Renal cortical epithelial cell (primary cell): ENCODE measurements at places on chromosomes 1 and 21. TPM values are rescaled to one million over a fixed set of nuclear protein-coding genes. Genes with fewer than 3 reads are reported as not detected.

GRCh38 chr1:145690587-145691558 lies 16.3 kb downstream of the PDZK1 start:
- DNase-seq = peak; percentile 88

DNA sequence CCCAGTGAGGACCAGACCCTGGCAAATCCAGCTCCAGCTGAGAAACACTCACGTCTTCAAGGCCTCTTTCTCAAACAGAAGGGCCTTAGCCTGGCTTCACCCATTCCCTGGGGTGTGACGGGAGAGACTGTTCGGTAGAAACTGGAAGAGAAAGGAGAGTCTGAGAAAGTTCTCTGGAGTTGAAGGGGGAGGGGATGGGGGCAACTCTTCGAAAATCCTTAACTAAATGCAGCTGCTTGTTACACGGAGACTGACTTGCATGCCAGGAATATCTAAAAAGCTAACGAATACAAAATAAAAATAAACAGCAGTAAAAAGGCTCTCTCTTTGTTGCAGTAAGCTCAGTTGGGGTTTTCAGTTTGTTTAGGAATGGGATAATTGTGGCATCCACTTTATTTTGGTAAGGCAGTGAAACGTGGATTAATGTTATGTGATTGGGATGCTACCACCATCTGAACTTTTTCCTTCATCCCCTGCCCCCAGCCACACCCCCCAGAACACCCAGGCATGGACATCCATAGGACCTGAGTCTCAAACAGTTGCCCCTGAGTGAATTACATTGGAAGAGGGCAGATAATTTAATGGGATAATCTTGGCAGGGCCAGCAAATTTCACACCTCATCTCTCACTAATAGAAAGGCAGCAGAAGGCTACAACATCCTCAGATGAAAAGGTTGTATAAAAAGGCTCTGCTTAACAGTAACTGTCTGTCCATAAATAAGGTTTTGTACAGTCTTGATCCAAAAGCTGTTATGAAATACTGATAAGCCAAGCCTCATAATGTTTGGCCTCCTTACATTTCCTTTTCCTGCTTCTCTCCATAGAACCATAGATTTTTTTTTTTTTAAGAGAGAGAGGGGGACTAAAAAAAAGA lies 5.8 kb downstream of the ROR1 start:
- no peak for DNase-seq

TMEM61 gene
- total RNA-seq = 0.35 TPM in 1 of 2 replicates, not detected in the other

DNA sequence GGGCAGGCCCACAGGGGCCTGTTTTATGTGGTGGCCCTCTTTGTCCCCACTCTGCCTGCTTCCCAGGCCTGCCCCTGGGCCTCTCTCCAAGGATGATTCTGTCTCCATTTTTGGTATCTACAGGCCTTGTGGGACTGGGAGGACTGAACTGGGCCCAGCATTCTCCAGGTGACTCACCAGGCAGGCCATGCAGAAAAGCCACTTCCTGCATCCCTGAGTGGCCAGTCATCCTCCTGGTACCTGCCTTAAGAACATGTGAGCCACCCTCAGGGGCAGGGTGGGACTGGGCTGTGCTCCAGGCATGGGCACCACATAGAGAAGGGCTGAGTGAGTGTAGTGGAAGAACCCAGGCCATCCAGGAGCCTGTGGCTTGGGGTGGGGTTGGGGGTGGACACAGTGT lies 20.0 kb upstream of the BCAR3 start:
- DNase-seq = peak; percentile 100

DNA sequence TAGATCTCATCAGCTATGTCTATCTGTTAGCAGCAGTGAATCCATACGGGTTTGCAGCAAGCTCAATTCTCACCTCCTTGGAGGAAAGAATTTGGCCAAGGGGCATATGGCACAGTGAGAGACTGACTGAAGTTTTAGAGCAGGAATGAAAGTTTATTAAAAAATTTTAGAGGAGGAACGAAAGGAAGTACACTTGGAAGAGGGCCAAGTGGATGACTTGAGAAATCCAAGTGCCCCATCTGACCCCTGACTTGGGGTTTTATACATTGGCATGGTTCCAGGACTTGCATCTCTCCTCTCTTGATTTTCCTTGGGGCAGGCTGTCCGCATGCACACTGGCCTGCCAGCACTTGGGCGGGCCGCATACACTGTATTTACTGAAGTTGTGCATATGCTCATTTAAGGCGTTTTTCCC lies 9.2 kb upstream of the OSBPL9 start:
- no peak for DNase-seq

OR2T2 gene
- not detected in 2 replicates for total RNA-seq

DNA sequence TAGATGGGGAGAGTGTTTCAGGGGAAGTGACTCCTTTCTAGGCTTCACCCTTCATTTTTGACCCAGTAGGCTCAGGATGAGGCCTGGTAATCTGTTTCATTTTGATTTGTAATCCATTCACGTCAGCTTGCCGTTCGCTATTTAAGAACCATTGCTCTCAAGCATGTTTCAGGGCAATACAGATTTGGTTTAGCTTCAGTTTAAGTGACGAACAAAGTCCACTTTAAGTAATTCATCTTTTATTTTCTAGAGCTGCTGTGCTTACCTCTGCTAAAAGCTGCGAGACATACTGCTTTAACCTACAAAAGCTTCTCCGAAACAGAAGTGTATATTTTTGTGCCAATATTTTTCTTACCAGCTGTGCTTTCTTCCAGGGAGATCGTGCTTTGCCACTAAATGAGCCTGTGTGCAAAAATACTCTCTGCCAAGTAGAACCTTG lies 8.9 kb upstream of the FMO3 start:
- no peak for DNase-seq

DNA sequence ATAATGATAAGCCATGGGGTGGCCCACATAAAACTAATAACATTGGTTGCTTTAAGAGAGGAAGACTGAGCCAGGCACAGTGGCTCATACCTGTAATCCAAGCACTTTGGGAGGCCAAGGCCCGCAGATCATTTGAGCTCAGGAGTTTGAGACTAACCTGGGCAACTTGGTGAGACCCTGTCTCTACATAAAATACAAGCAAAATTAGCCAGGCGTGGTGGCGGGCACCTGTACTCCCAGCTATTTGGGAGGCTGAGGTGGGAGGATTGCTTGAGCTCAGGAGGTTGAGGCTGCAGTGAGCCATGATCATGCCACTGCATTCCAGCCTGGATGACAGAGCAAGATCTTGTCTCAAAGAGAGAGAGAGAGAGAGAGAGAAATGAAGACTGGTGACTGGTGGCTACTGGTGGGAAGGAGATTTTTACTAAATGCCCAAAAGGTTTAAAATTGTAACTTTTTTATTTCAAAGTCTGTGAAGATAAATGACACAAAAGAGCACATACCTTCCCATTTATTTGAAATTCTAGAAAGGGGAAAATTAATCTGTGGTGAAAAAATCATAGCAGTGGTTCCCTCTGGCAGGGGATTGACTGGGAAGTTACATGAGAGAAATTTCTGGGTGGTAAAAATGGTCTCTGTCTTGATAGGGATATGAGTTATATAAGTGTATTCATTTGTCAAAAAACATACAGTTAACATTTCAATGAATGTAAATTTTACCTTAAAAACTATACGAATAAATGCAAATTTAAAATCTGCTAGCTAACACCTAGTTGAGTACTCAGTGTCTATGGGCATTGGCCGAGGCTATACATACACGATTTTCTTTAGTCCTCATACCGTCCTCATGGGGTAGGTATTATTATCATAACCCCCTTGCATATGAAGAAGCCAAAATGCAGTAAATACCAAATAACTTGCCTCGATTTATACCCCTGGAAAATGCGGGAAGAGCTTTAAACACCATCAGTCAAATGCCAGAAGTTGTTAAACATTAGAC lies 2.2 kb upstream of the NBPF1 start:
- no peak for DNase-seq
